ENCODE measurements at places on chromosomes 2 and 18.

DNA sequence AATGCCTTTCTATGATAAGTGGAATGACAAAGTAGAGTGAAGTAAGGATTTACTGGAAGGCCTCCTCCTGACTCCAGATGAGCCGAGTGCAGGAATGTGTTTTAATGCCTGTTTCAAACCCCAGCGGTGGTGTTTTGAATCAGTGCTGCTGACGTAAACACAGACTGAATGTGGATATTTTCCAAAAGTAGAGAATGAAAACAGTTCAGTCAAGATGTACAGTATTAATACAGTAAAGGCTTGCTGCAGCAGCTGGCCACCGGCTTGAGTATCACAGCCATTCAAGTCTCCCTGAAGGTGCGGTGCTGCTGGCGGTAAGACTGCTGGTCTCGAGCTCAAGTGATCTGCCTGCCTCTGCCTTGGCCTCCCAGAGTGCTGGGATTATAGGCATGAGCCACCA lies 46.7 kb downstream of the ARHGAP28 start:
- peak; percentile 59 for DNase-seq

DNA sequence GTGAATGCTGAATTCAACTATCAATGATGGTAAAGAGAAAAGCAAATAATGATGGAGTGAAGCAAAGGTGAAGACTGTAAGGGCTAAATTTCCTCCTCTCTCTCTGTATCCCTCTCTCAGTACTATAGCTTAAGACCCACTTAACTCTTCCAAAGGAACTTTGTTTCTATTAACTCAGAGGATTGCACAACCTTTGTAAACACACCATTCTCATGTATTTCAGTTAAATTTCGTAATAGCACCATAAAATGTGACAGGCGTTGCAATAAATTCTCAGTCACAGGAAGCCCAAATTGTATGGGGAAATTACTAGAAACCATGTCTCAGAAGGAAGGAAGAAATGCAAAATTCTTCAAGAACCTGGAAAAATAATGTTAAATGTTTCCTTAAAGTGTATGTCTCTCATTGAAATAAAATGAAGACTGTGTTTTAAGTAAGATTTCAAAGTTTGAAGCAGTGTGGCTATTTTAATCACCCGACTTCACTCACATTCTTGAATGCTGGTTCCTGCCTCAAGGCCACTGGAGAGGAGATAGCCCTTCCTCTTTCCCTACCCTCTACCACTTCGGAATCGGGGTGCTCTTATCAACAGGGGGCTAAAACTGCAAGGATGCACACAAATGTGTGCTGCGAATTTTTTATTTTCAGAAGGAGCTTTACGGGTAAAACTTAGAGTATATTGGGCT lies 112.1 kb downstream of the FTCDNL1 start:
- DNase-seq, result peak; percentile 83

DNA sequence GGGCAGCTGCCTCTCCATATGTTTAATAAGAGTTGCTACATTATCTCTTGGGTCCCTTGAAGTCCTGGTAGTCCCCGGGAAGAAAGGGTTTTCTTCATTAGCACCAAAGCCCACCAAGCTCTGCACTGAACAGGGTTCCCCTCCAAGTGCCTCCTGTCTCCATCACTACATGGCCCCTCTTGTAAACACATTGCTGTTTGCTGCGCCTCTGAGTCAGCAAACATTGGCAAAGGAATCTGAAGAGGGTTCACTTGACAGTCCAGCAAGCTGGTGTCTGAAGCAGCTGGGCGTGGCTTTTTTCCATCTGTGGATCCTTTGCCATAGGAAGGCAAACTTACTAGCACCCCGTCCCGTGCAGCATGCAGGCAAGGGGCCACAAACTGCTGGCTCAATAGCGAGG lies 82.8 kb downstream of the TEX51 start:
- no peak for DNase-seq

DNA sequence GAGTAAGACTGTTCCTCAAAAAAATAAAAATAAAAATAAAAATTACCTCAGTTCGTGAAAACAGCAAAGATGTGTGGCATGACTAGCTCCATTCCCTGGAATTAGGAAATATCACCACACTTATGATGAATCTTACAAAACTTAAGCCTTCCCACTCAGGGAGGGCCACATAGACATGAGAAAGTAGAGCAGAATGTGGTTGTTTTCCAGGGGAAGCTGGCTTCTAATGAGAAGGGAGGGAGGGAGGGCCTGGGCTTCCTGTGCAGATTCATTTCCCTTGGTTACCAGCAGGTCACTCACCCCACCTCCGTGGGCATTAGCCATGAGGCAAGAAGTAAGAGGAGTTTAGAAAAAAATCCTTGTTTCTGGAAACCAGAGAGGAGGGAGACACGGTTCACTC lies 95.9 kb upstream of the RMDN2 start:
- DNase-seq, result peak; percentile 98

DNA sequence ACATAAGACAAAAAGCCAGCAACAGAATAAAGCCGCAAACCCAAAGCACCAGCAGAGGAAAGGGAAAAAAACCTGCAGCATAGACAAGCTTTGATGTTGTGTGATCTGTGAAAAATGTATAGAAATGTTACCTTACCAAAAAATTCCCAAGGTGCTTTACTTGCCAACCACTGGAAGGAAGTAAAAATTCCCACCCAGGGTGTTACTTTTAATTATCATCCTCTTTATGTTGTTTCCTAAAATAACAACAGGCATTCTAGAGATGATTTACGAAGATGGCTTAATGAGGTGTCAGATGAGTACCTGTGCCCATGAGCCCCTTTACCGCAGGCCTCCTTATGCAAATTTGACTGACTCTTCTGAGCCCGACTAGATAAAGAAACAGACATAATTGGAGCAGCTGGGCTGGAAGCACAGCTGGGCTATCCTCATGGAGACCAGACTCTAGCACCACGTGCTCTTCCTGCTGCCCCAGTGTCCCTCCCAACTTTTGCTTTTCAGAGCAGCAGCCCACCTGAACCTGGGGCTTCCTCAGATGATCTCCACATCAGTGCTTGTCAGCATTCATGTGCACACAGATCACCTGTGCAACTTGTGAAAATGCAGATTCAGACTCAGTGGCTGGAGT lies 41.5 kb downstream of the SRSF7 start:
- DNase-seq, result no peak

GRCh38 chr2:109507217-109507616 lies 106.5 kb downstream of the SEPTIN10 start:
- no peak for DNase-seq

DNA sequence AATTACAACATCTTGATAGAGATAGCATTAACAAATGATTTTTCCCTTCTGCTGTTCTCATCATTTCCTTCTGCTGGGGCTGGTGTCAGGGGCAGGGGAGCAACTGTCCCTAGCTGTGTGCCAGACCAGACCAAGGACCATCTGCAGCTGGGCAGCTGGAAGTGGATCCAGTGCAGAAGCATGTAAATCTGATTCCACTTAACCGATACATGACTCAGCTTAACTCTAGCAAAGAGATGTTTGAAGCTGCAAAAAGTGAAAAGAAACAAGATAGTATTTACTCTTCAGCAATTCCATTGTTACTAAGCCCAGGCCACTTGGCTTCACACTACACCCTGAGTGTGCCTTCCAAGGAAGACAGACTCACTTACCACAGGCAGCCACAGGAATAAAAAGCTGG lies 151.1 kb downstream of the GALNT1 start:
- DNase-seq, result peak; percentile 54

DNA sequence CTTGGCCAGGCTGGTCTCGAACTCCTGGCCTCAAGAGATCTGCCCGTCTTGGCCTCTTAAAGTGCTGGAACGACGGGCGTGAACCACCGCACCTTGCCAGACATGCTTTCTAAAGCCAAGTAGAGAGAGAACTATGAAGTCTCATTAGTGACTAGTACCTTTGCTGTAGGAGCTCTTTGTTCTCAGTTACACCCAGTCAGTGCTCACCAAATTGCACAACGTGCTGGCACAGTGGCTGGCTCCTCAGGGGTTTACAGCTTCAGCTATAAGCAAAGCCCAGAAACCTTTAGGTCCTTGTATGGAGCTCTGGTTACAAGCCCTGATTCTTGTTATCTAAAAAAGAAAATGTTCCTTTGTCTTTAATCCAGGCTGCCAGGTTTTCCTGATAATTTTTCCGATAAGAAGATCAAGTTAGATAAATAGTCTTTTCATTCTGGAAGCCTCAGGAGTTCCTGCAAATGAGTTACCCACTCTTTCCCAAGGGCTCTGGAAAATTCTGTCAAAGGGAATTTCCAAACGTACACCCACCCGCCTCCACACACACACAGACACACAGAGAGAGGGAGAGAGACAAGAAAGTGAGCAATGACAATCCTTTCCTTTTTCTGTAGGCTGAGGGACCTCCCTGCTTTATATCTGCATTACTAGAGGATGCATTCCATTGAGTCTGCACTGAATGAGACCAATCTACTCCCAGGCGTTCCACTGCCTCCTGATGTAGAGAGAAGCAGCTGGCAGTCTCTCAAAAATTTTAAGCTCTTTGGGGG lies 100.2 kb upstream of the CSRNP3 start:
- DNase-seq, result no peak

- DNase-seq, result no peak
These were observed 797 bp upstream of the CRIM1 start for GRCh38 chr2:36354811-36355150.

- no peak for DNase-seq
These were observed 286.1 kb upstream of the SIX3 start for GRCh38 chr2:44655401-44655864.

- no peak for DNase-seq
These were observed 51.0 kb downstream of the ADD2 start for GRCh38 chr2:70716951-70717350.

GRCh38 chr2:167749660-167750059 lies 497.7 kb downstream of the STK39 start:
- no peak for DNase-seq

GRCh38 chr2:200740907-200741306 lies 70.8 kb upstream of the BZW1 start:
- no peak for DNase-seq

DNA sequence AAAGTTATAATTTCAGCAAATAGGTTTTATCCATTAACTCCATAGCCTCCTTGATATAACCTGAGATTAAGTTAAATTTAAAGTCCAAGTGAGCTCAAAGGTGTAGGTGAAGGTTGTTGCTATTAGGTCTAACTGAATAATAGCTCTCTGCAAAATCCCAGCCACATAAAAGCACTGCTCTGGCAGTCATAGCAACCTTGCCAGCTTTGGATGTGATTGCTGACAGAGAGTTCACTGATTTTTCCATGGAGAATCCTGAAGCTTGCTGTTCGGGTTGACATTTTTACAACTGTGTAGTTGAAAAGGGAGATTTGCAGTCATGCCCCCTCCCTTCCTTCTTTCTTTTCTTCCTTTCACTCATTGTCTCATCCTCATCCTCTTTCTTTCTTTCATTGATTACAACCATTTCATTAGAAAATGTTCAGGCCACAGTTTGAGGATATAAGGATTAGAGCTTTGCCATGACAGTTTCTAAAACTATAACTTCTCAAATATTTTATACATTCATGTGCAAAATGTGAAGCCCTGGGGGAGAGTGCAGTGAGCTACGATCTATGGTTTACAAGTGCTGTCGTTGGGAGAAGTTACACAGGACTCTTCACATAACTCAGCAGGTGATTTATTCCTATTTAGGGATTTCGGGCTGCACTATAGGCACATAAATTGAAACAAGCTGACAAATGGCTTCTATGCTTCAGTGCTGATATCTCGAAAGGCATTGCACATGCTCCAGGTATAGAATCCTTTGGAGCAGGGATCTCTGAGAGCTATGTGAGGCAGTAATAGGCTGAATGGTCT lies 193.8 kb downstream of the LRRTM4 start:
- DNase-seq, result no peak

GRCh38 chr2:156675896-156676295 lies 239.7 kb downstream of the GPD2 start:
- DNase-seq, result no peak

GRCh38 chr18:79862562-79862961 lies 64.8 kb downstream of the KCNG2 start:
- DNase-seq, result no peak

DNA sequence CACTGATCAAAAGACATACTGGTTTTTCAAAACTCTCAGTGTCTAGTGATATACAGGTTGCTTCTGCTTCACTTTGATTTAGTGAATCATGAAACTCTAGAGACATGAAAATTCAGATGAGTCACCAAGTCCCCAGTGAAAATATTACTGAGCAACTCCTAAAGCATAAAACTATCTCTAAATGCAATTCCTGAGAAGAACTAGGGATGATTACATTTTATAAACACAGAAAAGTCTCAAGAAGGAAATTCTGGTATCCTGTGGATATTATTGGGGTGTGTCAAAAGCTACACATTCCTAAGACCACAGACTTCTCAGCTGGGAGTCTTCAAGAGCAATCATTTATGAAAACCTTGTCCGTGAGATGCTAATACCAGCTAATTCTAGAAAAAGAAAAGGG lies 9.7 kb downstream of the LRRTM4 start:
- no peak for DNase-seq

- DNase-seq, result no peak
These were observed 20.1 kb downstream of the GPR35 start for GRCh38 chr2:240645346-240645745.

GRCh38 chr2:240869109-240869955 lies 708 bp downstream of the AGXT start:
- DNase-seq, result no peak

GRCh38 chr2:30226144-30227032 lies 4.9 kb upstream of the LBH start:
- no peak for DNase-seq

DNA sequence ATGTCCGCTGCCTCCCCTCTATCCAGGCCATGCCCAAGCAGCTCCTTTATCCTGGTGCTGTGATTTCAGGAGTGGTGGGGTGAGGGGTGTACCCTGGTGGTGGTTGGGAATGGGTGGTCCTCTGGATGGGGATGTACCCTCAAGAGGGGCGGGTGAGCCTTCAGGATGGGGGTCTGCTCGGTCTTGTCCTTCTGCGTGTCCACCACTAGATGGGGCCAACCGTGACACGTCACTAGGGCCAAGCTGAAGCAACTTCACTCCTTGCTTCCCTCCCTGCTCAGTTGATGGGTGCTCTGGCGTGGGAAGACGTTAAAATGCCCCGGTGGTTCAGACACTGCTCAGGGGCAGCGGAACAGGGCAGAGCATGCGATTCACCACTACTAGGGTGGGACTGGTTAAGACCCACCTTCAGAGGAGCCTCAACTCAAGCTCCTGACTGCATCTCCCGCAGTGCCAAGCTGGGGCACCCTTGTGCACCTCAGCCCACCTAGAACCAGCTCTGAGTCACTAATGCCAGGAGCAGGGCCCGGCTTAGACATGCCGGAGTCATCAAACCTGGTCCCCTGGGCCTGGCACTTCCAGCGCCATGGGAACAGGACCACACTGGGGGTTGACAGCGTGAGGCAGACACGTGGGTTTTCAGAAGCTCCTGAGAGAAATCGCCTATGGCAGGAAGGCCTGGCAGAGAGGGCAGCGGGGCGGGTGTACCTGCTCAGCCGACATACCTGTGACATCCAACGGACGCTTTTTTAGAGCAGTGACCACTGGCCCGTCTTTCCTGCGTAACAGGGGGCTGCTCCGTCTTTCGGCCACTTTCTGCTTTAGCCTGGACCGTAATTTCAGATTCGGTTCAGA lies 256.7 kb downstream of the HDAC4 start:
- no peak for DNase-seq

GRCh38 chr18:33560686-33561370 lies 17.2 kb upstream of the ASXL3 start:
- DNase-seq, result no peak

- DNase-seq, result no peak
These were observed 1213.1 kb upstream of the SLC39A10 start for GRCh38 chr2:194443926-194444325.

- DNase-seq, result no peak
These were observed 2.5 kb downstream of the MPPE1 start for GRCh38 chr18:11905613-11906012.

Measured in AG09309 (cell line).